ENCODE measurements at places on chromosomes 13 and 19. TPM values are rescaled to one million over a fixed set of nuclear protein-coding genes. Genes with fewer than 3 reads are reported as not detected.
A peak's percentile ranks its signal among the peaks of the same experiment; 100 is the strongest.

DNA sequence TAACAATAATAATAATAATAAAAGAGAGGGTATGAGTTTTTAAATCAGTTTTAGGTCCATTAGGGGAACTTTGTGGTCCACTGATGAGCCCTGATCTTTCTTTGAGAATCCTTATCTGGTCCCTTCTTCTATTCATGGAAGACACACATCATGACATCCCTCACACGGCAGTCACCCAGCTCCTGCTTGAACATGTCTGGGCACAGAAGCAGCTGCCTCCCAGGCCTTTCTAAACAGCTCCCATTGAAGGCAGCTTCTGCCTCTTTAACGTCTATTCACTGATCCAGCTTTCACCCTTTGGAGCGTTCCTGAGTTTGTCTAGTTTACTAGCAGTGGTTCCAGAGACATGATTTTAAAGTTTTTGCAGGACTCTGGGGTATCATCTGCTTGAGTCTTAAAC lies 42.6 kb upstream of the STK24 start:
- no peaks in the 10 kb centered on the region for H3K27me3 ChIP-seq
- H3K4me1 ChIP-seq, result peaks cover 11% of the 10 kb centered on the region
- H3K27ac ChIP-seq, result no peak overlapping the region
- H3K36me3 ChIP-seq, result no peaks in the 10 kb centered on the region

- H3K4me3 ChIP-seq, result no peak overlapping the region
- peaks cover 2% of the 10 kb centered on the region for H3K4me1 ChIP-seq
- DNase-seq, result no peak
Measured at GRCh38 chr19:13942023-13942684, 3.9 kb upstream of the PODNL1 start.

DNA sequence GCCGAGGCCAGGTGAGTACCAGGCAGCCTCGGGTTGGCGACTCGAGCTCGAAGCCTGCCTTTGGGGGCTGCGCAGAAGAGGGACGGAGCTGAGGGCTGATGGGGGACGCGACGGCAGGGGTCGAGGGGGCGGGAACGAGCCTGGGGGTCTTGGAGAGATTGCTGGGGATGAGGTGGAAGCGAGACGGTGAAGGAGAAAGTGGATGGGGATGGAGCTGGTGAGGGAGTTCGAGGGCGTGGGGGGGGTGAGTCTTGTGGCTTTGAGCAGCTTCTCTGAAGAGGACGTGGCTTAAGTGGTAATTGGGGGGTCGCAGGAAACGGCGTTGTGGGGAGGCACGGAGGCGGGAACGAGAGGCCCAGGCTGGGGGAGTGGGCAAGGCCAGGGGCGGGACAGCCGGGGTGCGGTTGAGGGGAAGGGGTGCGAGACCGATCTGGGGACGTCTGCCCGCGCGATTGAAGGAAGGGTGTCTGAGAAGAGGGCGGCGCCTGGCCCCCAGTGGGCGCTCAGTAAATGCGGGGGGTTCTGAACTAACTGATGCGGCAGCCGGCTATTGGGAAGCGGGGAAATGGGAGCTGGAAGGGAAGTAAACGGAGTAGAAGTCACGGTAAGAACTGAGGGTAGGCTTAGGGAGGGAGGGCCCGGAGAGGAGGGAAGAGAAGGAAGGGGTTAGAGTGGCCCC lies 426 bp downstream of the MYO9B start:
- H3K4me3 ChIP-seq, result peak overlapping the region; percentile 97
- peaks cover 6% of the 10 kb centered on the region for H3K27me3 ChIP-seq
- H3K4me1 ChIP-seq, result peaks cover 18% of the 10 kb centered on the region
- DNase-seq, result no peak

GRCh38 chr19:6354098-6354674 lies 7.1 kb upstream of the CLPP start:
- no peak overlapping the region for H3K4me3 ChIP-seq
- H3K27me3 ChIP-seq, result no peaks in the 10 kb centered on the region
- DNase-seq, result no peak
- H3K36me3 ChIP-seq, result no peaks in the 10 kb centered on the region
- no peaks in the 10 kb centered on the region for H3K4me1 ChIP-seq

- H3K27ac ChIP-seq, result no peak overlapping the region
- H3K27me3 ChIP-seq, result peaks cover 2% of the 10 kb centered on the region
- no peaks in the 10 kb centered on the region for H3K4me1 ChIP-seq
- H3K4me3 ChIP-seq, result no peak overlapping the region
- no peak for DNase-seq
Measured at GRCh38 chr13:89930861-89931260, 1416.6 kb upstream of the MIR17HG start.

- peaks cover 11% of the 10 kb centered on the region for H3K4me1 ChIP-seq
- H3K27me3 ChIP-seq, result peaks cover 18% of the 10 kb centered on the region
- peak overlapping the region; percentile 81 for H3K4me3 ChIP-seq
- DNase-seq, result peak; percentile 75
- no peaks in the 10 kb centered on the region for H3K36me3 ChIP-seq
Measured at GRCh38 chr19:1856698-1857603, 6.4 kb downstream of the KLF16 start.

- DNase-seq, result no peak
- no peaks in the 10 kb centered on the region for H3K36me3 ChIP-seq
- peaks cover 2% of the 10 kb centered on the region for H3K27me3 ChIP-seq
- no peak overlapping the region for H3K27ac ChIP-seq
Measured at GRCh38 chr13:49374585-49375290, 69.1 kb downstream of the CAB39L start.

GRCh38 chr13:44188257-44188656 lies 185.4 kb upstream of the SERP2 start:
- H3K4me3 ChIP-seq, result no peak overlapping the region
- no peak for DNase-seq
- H3K27ac ChIP-seq, result no peak overlapping the region
- peaks cover 9% of the 10 kb centered on the region for H3K4me1 ChIP-seq
- H3K27me3 ChIP-seq, result no peaks in the 10 kb centered on the region

DNA sequence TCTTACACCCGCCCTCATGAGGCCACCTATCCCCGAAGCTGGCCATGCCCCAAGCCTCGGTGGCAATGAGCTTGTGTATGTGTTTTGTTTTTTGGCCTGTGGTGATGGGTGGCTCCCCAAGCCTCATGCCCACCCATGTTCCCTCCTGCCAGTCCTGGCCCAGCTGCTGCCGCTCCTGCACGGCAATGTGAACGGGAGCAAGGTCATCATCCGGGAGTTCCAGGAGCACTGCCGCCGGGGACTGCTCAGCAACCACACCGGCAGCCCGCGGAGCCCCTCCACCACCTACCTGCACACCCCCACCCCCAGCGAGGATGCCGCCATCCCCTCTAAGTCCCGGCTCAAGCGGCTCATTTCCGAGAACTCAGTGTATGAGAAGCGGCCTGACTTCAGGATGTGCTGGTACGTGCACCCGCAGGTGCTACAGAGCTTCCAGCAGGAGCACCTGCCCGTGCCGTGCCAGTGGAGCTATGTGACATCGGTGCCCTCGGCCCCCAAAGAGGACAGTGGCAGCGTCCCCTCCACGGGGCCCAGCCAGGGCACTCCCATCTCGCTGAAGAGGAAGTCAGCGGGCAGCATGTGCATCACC lies 24.6 kb downstream of the UBXN6 start:
- no peak overlapping the region for H3K4me3 ChIP-seq
- no peaks in the 10 kb centered on the region for H3K36me3 ChIP-seq
- peaks cover 6% of the 10 kb centered on the region for H3K27me3 ChIP-seq
- no peak overlapping the region for H3K27ac ChIP-seq
- DNase-seq, result no peak

GRCh38 chr13:19089315-19089714 lies 92.3 kb downstream of the TUBA3C start:
- H3K36me3 ChIP-seq, result peaks cover 10% of the 10 kb centered on the region
- DNase-seq, result no peak
- H3K4me3 ChIP-seq, result no peak overlapping the region
- H3K27ac ChIP-seq, result no peak overlapping the region
- peaks cover 5% of the 10 kb centered on the region for H3K27me3 ChIP-seq

DNA sequence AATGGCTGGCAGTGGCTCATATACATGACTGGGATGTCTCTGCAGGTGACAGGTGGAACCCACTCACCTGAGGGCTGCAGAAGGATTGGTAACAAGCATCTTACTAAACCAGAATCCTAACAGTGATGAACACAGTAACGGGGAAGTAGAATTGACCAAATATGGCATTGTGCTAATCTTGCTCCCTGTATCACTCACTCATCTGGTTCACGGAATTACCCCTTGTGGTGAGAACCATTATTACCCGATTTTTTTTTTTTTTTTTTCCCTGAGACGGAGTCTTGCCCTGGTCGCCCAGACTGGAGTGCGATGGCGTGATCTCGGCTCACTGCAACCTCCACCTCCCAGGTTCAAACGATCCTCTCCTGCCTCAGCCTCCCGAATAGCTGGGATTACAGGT lies 69.5 kb downstream of the PTPRS start:
- H3K27ac ChIP-seq, result peak overlapping the region; percentile 12
- peaks cover 12% of the 10 kb centered on the region for H3K27me3 ChIP-seq
- H3K4me3 ChIP-seq, result no peak overlapping the region
- H3K36me3 ChIP-seq, result no peaks in the 10 kb centered on the region
- peaks cover 5% of the 10 kb centered on the region for H3K4me1 ChIP-seq
- DNase-seq, result no peak

DNA sequence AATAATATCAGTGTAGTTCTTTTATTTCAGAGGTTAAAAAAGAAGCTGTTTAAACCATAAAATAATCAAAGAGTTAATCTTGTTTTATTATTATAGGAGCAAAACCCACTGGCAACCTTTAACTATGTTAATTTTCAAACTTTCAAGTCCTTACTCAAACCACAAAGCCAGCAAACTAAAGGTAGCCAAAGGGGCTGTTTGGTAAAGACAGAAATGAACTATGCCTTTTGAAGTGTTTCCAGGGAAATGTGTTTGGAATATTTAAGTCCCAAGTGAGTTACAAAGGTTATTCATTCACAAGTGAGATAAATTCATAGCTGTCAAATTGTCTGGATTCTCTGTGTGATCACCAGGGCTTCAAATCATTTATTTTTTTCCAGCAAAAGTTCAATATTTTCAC lies 264.7 kb downstream of the MZT1 start:
- no peaks in the 10 kb centered on the region for H3K4me1 ChIP-seq
- no peaks in the 10 kb centered on the region for H3K36me3 ChIP-seq
- no peak overlapping the region for H3K27ac ChIP-seq

DNA sequence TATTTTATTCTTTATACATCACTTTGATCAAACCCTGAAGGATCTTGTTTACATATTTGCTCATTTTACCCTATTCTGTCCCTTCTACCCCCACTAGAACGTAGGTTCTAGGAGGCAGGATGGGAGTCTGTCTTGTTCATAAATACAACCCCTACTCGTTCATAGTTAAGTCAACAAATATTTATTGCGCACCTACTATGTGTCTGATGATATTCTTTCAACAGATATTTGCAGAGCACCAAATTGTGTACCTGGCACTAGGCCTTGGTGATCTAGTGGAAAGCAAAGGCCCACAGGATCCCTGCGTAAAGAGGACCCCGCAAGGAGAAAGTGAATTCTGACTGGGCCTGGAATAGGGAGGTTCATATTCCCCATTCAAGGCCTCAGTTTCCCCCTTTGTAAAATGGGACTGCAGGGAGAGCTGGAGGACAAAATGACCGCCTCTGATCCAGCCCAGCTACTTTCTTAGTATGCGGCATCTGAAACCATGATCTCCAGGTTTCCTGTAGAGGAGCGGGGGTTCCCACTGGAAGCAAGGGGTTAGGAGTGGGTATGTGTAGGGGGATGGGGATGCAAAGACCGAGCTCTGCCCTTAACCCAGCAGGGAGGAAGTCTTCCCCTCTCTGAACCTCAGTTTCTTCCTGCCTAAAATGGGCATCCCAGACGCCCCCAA lies 534 bp upstream of the GEMIN7 start:
- peaks cover 5% of the 10 kb centered on the region for H3K36me3 ChIP-seq
- DNase-seq, result no peak
- H3K4me1 ChIP-seq, result peaks cover 18% of the 10 kb centered on the region
- peak overlapping the region; percentile 60 for H3K4me3 ChIP-seq
- H3K27me3 ChIP-seq, result peaks cover 6% of the 10 kb centered on the region

- H3K27ac ChIP-seq, result no peak overlapping the region
- H3K4me1 ChIP-seq, result peaks cover 39% of the 10 kb centered on the region
- peaks cover 16% of the 10 kb centered on the region for H3K27me3 ChIP-seq
- no peak for DNase-seq
- peaks cover 11% of the 10 kb centered on the region for H3K36me3 ChIP-seq
Measured at GRCh38 chr13:77338329-77338728, 11.4 kb upstream of the MYCBP2 start.

- H3K4me1 ChIP-seq, result no peaks in the 10 kb centered on the region
- H3K27me3 ChIP-seq, result no peaks in the 10 kb centered on the region
- no peak for DNase-seq
Measured at GRCh38 chr13:70249332-70250064, 141.2 kb upstream of the KLHL1 start.

GRCh38 chr19:55067869-55068268 lies 4.9 kb upstream of the RDH13 start:
- H3K4me3 ChIP-seq, result no peak overlapping the region
- no peak overlapping the region for H3K27ac ChIP-seq
- H3K36me3 ChIP-seq, result peaks cover 4% of the 10 kb centered on the region
- H3K4me1 ChIP-seq, result peaks cover 6% of the 10 kb centered on the region

GRCh38 chr19:58001895-58002369 lies 688 bp downstream of the ZNF606 start:
- H3K27me3 ChIP-seq, result peaks cover 22% of the 10 kb centered on the region
- H3K4me1 ChIP-seq, result peaks cover 8% of the 10 kb centered on the region
- DNase-seq, result no peak
- peaks cover 71% of the 10 kb centered on the region for H3K36me3 ChIP-seq

GRCh38 chr13:67138970-67139369 lies 91.2 kb downstream of the PCDH9 start:
- peaks cover 1% of the 10 kb centered on the region for H3K27me3 ChIP-seq
- H3K4me3 ChIP-seq, result peak overlapping the region; percentile 63
- H3K4me1 ChIP-seq, result peaks cover 48% of the 10 kb centered on the region
- DNase-seq, result no peak

GRCh38 chr19:45251452-45252354 lies 632 bp downstream of the MARK4 start:
- no peak overlapping the region for H3K27ac ChIP-seq
- H3K4me1 ChIP-seq, result peaks cover 11% of the 10 kb centered on the region
- H3K36me3 ChIP-seq, result no peaks in the 10 kb centered on the region
- peak; percentile 50 for DNase-seq
- H3K4me3 ChIP-seq, result peak overlapping the region; percentile 84

- H3K36me3 ChIP-seq, result no peaks in the 10 kb centered on the region
- DNase-seq, result no peak
- H3K27me3 ChIP-seq, result no peaks in the 10 kb centered on the region
- H3K27ac ChIP-seq, result no peak overlapping the region
- no peaks in the 10 kb centered on the region for H3K4me1 ChIP-seq
- H3K4me3 ChIP-seq, result no peak overlapping the region
Measured at GRCh38 chr13:78192716-78193115, 274.1 kb upstream of the EDNRB start.

- peaks cover 12% of the 10 kb centered on the region for H3K27me3 ChIP-seq
- no peaks in the 10 kb centered on the region for H3K4me1 ChIP-seq
- no peaks in the 10 kb centered on the region for H3K36me3 ChIP-seq
- DNase-seq, result no peak
Measured at GRCh38 chr19:51002089-51002532, 707 bp upstream of the KLK8 start.

GRCh38 chr13:23570921-23571315 lies 706 bp downstream of the TNFRSF19 start:
- peaks cover 28% of the 10 kb centered on the region for H3K4me1 ChIP-seq
- no peak for DNase-seq
- peak overlapping the region; percentile 98 for H3K27ac ChIP-seq
- peaks cover 8% of the 10 kb centered on the region for H3K27me3 ChIP-seq
- H3K4me3 ChIP-seq, result peak overlapping the region; percentile 97

Gene CCNA1
- total RNA-seq, result 4.3 TPM

Gene CDX2
- 1.1 TPM for total RNA-seq

Gene NKPD1
- 1.2 TPM for total RNA-seq

Gene MFSD12
- total RNA-seq, result 134 TPM

Gene TNFSF13B
- total RNA-seq, result 0.47 TPM

Gene FOXA3
- 1.0 TPM for total RNA-seq

Gene SLITRK1
- total RNA-seq, result 69.8 TPM

Gene TMC4
- not detected for total RNA-seq

Gene CYP2B6
- not detected for total RNA-seq

Gene CACNG6
- 0.74 TPM for total RNA-seq

Gene ACER1
- not detected for total RNA-seq

Gene CLEC17A
- total RNA-seq, result not detected
